ENCODE measurements at places on chromosomes 3 and 15. TPM values are rescaled to one million over a fixed set of nuclear protein-coding genes. Genes with fewer than 3 reads are reported as not detected.

The TRANK1 gene
- 12.0 TPM for total RNA-seq

The OR5K2 gene
- total RNA-seq = not detected

The CFAP91 gene
- 0.67 TPM for total RNA-seq

DNA sequence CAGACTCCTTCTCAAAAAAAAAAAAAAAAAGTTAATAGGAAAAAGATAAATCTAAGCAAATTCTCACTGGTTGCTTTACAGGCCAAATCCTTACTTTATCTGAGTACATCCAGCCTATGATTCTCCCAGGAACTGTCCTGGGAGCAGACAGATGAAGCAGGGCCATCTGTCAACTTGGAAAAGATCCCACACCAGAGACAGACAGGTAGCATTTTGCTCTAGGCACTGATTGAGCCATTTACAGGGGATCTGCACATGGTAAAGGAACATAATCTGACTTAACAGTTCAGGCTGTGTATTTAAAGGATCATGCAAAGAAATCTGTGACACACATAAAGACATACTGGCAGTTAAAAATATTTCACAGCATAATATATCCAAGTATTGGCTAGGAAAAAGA lies 1006.5 kb downstream of the TBL1XR1 start:
- DNase-seq = no peak

DNA sequence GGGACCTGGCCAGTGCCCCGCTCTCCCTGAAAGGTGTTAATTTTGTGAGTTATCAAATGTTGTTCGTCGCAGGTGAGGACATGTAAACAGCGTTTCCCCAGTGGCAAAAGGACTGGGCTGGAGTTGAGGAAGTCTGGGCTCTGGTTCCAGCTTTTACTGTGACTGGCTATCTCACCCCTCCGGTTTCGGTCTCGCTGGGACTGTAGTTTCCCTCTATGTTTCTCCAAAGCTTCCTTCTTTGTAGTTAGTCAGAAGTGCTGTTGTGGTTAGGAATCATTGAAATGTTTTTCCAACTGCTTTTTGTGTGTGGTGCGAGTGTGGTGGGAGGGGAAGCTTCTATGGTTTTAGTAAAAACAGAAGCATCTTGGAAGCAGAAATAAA lies 990 bp upstream of the CLDN1 start:
- no peak for DNase-seq

DNA sequence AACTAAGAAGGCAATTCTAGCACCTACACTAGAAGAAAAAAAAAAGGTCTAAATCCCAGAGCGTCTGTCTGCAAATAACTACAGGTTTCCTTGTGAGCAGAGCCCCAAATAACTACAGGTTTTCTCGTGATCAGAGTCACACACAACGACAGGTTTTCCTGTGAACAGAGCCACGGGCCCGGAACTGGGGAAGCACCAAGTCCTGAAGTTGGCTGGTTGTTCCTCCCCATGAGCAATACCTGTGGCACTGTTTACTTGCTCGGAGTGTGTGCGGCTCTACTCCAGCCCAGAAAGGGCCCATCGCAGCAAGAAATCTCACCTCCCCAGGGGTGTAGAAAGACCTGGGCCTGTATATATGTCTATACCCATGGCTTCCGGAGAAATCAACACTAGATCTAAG lies 644 bp upstream of the MASP1 start:
- DNase-seq = no peak

DNA sequence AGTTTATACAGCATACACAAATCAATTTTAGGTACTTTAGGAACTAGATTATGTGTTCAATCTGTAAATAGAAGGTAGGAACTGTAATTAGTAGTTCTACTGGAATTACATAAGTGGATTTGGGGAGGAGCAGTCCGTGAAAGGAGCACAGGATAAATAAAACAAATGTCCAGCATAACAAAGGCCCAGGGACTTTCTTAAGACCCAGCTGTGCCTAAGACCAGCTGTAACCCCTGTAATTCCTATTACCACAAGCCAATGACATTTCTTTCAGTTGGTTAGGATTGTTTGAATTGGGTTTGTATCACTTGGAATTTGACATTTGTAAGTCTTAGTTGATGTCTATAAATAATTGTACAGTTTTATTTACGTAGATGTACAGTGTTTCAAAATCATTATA lies 4.8 kb upstream of the ZBTB20 start:
- no peak for DNase-seq

DNA sequence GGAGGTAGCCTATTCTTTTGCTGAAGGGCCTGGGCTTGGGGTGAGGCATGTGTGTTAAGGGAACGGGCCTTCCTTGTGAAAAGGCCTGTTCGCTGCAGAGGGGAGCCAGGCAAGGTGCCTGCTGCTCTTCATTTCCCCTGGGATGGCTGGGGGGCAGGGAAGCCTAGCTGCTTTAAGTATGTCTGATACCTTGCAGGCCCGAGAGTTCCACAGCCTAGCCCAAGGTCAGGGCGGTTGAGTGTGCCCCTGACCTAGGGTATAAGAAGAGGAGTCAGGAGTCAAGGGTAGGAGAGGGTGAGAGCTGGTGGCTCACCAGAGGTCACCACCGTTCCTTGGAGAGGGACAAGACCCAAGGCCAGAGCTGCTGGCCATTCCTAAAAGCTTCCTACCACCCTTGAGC lies 46.6 kb downstream of the UMPS start:
- no peak for DNase-seq

GRCh38 chr3:123158330-123158729 lies 43.4 kb upstream of the SEC22A start:
- no peak for DNase-seq

- no peak for DNase-seq
Observed at GRCh38 chr3:104832530-104832929, 534.2 kb upstream of the ALCAM start.

DNA sequence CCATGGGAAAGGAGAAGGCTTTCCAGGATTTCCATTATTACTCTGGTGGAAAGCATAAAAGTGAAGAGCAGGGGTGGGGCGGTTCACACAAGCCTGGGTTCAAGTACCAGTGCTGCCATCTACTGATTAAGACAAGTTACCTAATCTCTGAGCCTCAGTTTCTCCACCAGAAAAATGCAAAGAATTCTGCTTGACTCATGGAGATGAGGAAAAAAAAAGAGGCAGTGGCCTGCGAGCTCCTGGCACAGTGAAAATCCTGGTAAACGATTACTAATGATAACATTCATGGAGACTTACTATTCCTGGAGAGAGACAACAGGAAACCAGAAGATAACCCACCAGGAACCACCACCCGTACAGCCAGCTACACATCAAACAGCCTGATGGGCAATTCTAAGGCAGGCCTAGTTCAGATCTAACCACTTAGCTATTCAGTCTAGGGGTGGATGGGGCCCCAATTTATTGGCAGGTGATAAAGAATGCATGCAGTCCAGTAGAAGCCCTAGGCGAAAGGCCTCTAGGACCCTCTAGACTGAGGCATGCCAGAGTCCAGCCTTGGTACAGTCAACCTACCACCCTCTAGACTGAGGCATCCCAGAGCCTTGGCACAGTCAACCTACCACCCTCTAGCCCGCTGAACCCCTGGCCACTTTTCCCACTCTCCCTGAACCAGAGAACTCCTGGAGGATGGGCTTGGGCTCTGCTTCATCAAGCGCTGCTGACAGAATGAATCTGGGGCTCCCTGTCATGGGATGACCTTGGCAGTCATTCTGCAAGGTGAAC lies 2.5 kb downstream of the AMOTL2 start:
- DNase-seq = no peak

Measured in activated CD4-positive, alpha-beta T cell treated with anti-CD3 and anti-CD28 coated beads for 36 hours (primary cell).